ENCODE measurements at places on chromosomes 7 and 10.
A peak's percentile ranks its signal among the peaks of the same experiment; 100 is the strongest.

GRCh38 chr10:44386546-44387052, 1.7 kb upstream of the CXCL12 start:
- DNase-seq, result peak; percentile 84

- no peak for DNase-seq
These were observed 161.0 kb upstream of the TRIM24 start for GRCh38 chr7:138299066-138299465.

DNA sequence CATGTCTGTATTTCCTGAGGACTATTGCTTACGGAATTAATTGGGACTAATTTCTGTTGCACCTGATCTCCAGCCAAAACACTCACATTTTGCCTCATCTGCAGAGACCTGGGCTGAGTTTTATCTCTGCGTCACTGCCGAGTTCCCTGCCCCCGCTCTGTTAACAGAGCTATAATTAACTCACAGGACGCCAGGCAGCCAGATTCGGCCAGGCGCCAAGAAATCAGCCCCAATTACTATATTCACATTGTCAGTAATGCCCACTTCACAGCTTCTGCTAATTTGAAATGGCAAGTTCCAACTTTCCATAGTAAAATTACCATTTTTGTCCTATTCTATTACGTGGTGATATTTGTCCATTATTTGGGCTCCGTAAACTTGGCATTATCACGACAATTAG, 130.5 kb downstream of the CUX1 start:
- peak; percentile 84 for DNase-seq

GRCh38 chr7:87858417-87859100, 17.6 kb downstream of the SLC25A40 start:
- DNase-seq, result no peak

- no peak for DNase-seq
These were observed 222.8 kb downstream of the EXOC4 start for GRCh38 chr7:133475655-133476054.

DNA sequence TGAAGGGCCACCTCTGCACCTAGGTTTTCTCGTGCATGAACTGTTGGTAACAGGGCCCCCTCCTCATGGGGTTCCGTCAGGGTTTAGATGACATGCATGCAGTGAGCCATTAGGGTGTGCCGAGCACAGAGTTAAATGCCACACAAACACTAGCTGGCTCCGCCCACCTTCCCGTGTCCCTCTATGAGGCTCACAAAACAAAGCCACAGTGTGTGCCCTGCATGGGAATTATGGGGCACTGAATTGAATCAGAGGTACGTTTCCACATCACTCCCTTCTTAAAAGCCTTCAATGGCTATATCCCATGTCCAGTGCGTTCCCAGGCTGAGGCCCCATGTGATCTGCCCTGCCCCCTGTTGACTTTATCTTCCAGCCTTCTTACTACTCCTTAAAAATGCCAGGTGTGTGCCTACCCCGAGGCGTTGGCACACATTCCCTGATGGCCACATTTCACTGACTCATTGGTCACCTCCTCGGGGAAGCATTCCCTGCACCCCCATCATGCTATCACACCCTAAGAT, 35.7 kb downstream of the GSDME start:
- no peak for DNase-seq

DNA sequence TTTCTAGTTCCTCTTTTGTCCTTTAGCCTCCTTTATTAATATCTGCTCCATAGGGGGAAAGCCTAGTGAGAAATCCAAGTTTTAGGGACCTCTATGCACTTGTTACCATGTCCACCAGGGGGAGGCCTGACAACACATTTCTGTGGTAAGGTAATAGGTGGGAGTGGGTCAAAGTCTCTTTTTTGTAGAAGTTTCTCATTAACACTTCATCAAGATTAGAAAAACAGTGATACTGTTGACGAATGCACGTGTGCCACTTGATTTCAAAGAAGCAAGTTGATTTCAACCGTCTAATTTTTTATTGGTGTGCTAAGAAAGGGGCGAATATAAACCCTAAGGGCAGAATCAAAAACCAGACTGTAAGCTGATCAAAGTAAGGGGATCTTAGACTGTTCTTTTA, 30.6 kb downstream of the CISD1 start:
- peak; percentile 36 for DNase-seq

- peak; percentile 75 for DNase-seq
These were observed 44.2 kb upstream of the DPYSL4 start for GRCh38 chr10:132142396-132143161.

DNA sequence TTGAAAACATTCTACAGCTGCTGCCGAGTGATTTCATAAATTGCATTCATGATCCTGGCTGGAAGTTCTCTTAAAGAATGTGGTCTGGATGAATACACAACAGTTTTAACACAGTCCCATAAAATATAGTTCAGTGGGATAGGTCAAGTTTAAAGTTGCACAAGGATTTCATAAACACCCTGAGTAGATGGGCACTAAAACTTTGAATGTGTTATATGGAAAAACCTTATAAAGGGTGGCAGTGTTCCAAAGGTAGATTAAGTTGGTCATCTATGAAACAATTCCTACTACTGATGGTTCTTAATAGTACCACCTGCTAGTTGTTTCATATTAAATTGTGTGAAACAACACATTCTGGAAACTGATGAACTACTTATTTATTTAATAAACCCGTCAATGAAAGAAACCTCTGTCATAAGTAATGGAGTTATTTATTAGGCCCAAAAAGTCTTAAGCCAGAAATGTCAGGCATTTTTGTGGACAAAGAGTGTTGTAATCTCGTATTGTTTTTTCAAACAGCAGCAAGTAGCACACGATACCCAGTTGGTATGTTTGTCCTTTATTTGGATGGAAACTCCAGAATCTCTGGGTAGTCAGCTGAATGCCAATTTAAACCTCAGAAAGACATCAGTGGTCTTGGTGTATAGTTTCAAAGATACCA, 14.3 kb upstream of the RPA3 start:
- DNase-seq, result no peak

DNA sequence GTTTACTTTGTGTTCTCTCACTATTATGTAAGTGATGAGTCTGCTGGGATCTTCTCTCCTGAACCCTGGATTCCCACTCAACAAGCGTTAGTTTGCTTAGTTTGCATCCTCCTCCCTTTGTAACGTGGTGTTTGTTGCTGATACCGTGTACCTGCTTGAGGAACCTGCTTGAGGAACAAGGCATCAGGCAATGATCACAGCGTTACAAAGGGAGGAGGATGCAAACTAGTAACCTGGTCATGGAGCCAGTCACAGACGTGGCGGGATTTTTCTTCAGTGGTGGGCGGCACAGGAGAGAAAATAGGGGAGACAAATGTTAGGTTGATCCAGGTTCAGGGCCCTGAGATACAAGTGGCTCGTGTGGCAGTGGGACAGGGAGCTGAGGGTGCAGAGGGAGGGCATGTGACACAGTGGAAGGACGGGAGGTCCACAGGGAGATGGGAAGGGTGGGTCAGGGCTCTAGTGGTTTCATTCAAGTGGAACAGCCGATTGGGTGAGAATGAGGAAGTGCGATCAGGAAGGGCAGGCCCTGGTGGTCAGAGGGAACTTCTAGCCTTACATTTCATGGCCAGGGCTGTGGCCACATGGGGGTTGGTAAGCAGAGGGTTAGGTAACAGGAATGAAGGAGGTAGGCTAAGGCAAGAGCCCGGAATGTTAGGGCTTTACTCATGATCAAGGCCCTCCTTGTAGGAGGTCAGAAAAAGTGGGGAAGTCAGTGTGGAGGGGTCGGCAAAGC, 38.0 kb downstream of the SNX10 start:
- DNase-seq, result no peak

DNA sequence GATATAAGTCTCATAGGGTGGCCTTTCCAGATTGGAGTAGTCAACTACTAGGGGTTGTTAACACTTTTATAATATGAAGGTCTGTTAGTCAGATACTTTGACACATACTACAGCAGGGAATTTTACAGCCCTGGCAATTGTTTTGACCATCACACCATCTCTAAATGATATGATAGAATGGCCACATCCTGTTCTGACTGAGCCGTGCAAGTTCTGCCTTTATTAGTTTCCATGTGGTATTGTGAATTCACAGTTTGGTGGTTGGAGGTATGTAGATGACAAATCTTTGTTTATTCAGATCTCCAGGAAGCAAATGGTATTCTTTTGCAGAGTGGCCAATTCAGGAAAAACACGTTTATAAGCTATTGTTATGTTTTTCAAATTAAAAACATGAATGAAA, 83.0 kb downstream of the NRG3 start:
- no peak for DNase-seq

GRCh38 chr10:120606051-120606764, 149.2 kb downstream of the PLPP4 start:
- no peak for DNase-seq

- DNase-seq, result no peak
These were observed 584.0 kb downstream of the PTPRN2 start for GRCh38 chr7:158003441-158004122.

DNA sequence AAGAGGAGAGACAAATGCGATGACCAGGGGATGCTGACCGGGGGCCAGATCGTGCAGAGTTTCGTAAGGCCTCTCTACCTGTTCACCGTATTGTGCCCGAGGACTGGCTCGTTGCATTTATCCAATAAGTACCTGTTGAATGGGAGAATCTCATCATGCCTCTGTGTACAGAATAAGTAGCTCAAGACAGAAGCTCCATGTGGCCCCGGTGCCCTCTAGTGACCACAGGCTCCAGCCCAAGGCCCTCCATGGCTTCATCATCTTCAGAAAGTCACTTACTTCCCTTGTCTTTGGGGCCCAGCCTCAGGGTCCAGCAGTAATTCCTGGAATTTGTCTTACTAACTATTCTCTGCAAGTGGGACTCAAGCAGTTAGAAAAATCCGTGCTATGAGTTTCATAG, 151.0 kb downstream of the CHN2 start:
- peak; percentile 38 for DNase-seq

- no peak for DNase-seq
These were observed at the start of gene BHLHA15 for GRCh38 chr7:98211221-98211675. Gene BHLHA15, plus strand, starts transcription at chr7:98211439. Its CDS starts 871 bp downstream, at chr7:98212310.

DNA sequence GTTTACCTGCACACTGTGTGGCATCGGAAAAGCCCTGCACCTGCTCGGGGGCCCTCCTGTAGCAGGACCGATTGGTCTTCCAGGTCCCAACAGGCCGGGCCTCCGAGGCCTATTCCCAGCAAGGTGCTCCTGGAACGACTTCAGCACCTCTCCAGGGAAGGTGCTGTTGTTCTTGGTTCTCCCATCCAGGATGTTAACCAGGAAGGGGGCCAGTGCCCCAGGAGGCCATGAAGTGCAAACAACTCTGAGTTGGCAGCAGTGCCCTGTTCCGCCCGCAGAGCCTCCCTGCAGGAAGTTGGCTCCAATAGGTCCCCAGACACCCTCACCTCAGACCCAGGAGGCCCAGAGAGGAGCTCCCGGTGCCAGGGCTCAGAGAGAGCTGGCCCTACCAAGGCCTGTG, 64.0 kb upstream of the DUSP5 start:
- no peak for DNase-seq

GRCh38 chr10:38118072-38118807, 24.1 kb downstream of the ZNF37A start:
- DNase-seq, result no peak

- DNase-seq, result no peak
These were observed 667.3 kb downstream of the PARD3 start for GRCh38 chr10:34147641-34148304.

- DNase-seq, result no peak
These were observed 39.3 kb downstream of the VWA2 start for GRCh38 chr10:114278140-114278883.

DNA sequence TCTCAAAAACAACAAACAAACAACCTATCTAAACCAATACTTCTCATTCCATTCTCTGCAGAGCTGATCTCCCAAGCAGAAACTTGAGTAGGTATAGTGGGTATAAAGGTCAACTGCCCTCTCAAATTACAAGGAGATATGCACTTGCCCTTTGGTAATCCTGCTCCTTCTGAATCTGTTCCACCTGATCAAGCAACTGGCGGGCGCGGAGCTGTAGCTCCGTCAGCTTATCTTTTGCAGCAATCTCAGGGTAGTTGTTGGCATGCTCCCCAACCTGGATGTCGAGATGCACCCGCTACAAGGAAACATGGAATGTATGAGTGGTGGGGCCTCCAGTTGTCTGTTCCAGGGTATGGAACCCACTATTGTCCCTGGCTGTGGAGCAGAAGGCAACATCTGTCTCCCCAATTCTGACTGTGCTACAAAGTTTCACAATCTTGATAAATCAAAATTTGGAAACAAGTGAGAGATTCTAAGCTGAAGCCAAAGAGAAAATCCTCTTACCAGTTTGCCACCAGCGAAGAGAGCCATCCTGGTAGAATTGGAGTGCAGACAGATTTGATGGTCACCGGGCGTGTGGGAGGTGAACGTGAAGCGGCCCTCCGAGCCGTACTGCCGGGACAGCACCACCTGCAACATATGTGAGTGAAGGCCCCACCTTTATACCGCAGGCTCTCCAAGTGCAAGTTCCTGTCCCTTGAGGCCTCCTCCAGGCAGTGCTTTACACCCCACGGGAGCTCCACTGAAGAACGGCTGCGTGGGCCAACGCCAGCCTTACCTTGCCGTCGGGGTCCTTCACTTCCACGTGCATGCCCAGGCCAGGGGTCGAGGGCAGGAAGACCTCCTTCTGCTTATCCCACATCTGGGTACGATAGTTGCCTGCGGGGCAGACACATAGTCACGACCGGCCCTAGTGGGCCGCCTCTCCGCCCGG, 819 bp downstream of the TMED4 start:
- no peak for DNase-seq

DNA sequence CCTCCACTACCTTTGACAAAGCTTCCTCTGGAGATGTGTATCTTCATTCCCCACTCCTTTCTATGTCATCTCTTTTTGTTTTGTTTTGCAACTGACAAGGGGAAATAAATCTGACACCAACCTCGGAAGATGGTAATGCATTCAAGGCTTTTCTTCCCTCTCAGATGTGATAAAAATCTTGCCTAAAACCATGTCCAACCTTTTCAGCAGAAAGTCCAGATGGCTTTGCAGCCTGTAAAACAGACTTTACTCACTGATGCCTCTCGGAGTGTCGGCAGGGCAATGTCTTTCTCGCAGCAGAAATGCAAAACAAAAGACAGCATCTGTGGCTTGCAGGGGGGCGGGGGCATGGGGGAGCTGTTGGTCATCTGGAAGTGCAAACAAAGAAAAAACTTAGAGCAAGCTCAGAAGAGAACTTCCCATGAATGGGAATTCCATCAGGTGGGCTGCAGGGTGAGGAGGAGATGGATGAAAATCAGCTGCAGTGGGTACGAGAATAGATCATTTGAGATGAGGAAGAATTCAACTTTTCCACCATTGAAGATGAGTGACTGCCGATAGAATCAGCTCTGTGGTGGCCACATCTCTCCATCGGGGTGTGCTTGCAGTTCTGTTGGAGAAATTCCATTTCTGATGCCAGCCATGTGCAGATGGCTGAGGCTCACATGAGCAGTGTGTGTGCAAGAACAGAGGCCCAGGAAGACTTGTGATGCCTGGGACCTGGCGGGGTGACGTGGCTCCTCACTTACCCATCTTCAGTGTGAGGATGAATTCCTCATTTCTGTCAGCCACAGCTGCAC, 237.7 kb downstream of the WDR37 start:
- no peak for DNase-seq

GRCh38 chr7:72317341-72317740, 94.8 kb downstream of the CALN1 start:
- no peak for DNase-seq

- no peak for DNase-seq
These were observed 68.8 kb upstream of the GSDME start for GRCh38 chr7:24825931-24826661.

Data from ovary (tissue), 10 donors.